ENCODE measurements at places on chromosomes 1 and 21. TPM values are rescaled to one million over a fixed set of nuclear protein-coding genes. Genes with fewer than 3 reads are reported as not detected.

The FASLG gene
- not detected for total RNA-seq

The BROX gene
- 80.2 TPM for total RNA-seq

The KIRREL1 gene
- total RNA-seq, result 6.6 TPM

The NBPF10 gene
- total RNA-seq, result 4.0 TPM

- DNase-seq, result no peak
Measured at GRCh38 chr1:169175461-169175860, 69.0 kb downstream of the ATP1B1 start.

GRCh38 chr1:210201681-210202080 is 30.9 kb upstream of the SERTAD4 start:
- DNase-seq, result no peak

GRCh38 chr21:28018741-28019669 is 973.7 kb downstream of the LTN1 start:
- DNase-seq, result no peak

GRCh38 chr1:228205526-228206436 is 2.1 kb upstream of the OBSCN start:
- no peak for DNase-seq

GRCh38 chr21:42257091-42257765 is 38.3 kb downstream of the ABCG1 start:
- no peak for DNase-seq

DNA sequence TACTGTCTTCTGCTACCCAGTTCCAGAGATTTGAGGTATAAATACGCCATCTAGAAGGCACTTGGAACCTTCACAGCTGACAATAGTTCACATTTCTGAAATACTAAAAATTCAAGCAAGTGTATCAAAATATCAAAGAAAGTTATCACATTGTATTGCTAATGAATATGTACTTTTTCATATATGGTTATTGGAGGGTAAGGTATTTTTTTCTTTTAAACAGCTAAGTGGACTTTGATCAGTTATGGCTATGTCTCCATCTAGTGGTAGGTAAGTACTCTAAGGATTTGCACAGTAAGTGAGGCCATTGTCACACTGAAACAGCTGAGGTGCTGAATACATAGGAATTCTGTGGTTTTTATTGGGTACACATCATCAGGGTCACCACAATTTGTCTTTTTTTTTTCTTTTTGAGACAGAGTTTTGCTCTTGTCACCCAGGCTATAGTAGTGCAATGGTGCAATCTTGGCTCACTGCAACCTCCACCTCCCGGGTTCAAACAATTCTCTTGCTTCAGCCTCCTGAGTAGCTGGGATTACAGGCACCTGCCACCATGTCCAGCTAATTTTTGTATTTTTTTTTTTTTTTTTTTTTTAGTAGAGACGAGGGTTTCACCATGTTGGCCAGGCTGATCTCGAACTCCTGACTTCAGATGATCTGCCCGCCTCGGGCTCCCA is 49.1 kb upstream of the CR2 start:
- DNase-seq, result no peak
